Activated naive CD8-positive, alpha-beta T cell treated with anti-CD3 and anti-CD28 coated beads, Interleukin-2, amount 50 U/mL, for 24 hours (primary cell): ENCODE measurements at places on chromosomes 6 and 20.
A peak's percentile ranks its signal among the peaks of the same experiment; 100 is the strongest.

- no peak for DNase-seq
These were observed 78.0 kb upstream of the AFDN start for GRCh38 chr6:167748458-167749379.

- no peak for DNase-seq
These were observed 3.5 kb downstream of the CTNNBL1 start for GRCh38 chr20:37697314-37697713.

GRCh38 chr6:21198032-21198640, 395.4 kb upstream of the SOX4 start:
- DNase-seq = no peak

DNA sequence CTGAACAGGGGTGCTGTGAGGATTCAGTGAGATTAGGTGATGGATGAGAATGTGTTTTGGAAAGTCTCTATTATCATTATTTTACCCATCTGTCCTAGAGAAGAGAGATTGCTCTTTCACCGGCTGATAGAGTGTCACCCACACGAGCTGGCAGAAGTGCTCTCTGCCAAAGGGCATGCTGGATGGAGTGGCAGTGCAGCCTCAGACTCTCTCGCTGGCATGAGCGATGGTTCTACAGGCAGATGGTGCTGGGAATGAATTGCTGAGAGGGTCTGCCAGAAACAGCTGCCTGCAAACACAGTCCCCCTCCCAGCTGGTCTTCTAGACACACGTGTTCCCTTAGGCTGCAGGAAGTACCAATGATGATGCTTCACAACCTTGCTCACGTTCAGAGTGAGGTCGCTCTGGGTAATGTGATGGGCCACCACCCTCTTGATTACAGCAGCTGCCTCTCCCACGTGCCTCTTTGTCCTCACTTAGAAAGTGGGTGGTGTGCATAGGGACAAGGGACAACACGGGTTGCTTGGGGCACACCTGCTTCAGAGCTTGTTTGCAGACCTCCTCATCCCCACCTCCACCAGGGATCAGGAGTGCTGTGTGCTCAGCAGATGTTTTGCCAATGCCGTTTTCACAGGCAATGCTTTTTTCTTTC, 84.7 kb downstream of the FOXA2 start:
- no peak for DNase-seq

GRCh38 chr6:138869398-138869797, 73.5 kb downstream of the ECT2L start:
- DNase-seq = no peak

- DNase-seq = no peak
These were observed 16.1 kb upstream of the CDKN1A start for GRCh38 chr6:36662380-36662779.

DNA sequence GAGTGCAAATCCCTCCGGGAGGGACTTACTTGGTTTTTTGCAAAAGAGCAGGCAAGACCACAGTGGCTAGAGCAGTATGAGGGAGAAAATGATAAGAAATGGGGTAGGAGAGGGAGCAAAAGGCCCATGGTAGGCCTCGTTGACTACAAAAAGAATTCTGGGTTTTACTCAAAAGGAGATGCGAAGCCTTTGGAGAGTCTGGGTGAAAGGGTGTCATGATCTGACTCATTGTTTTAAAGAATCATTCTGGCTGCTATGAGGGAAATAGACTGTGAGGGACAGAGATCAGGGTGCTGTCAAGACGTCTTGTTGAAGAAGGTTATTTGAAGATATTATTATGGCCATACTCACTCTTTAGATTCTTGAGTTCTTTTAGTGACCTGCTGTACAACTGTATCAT, 13.0 kb downstream of the TBC1D32 start:
- DNase-seq = no peak

- peak; percentile 98 for DNase-seq
These were observed at the start of the genes RXRB and SLC39A7 for GRCh38 chr6:33200219-33201146. TSS of gene RXRB (minus strand) at chr6:33200665. CDS start at chr6:33200476, 189 bp downstream. TSS of gene SLC39A7 (plus strand) at chr6:33200867. CDS start at chr6:33201246, 379 bp downstream.

GRCh38 chr6:46128476-46128875, 1.3 kb upstream of the ENPP4 start:
- no peak for DNase-seq

DNA sequence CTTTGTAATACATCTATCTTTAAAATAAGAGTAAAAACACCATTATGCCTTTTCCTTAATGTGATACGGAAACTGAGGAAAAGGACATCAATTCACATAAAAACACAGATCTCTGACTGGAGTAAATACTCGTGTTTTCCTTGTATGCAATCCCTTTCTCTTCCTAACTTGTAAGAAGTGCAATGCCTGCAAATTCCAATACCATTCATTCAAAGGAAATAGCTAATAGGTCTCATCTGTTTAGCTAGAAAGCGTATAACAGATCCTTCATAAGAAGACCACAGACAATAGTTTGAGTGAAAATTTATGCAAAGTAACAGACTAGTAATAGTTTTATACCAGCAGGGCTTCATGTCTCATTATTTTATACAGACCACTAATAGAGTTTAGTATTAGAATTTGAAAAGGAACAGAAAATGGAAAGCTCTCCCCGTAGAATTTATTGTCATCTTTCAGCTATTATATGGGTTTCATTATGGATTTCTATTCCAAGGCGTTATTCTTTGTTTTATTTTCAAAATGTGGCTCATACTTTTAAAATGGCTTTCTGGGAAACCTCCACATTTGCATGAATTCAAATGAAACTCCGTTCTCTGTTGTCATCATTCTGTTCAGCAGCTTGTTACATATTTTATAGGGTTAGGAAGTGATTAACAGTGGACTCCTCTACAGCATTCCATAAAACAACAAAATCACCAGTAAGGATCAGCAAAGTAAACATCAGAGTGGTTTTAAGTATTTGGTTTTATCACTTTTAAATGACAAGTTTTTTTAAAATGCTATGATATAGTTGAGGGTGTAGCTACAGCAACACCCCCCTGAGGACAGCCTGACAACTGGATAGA, 186.7 kb downstream of the BTBD9 start:
- DNase-seq = no peak

DNA sequence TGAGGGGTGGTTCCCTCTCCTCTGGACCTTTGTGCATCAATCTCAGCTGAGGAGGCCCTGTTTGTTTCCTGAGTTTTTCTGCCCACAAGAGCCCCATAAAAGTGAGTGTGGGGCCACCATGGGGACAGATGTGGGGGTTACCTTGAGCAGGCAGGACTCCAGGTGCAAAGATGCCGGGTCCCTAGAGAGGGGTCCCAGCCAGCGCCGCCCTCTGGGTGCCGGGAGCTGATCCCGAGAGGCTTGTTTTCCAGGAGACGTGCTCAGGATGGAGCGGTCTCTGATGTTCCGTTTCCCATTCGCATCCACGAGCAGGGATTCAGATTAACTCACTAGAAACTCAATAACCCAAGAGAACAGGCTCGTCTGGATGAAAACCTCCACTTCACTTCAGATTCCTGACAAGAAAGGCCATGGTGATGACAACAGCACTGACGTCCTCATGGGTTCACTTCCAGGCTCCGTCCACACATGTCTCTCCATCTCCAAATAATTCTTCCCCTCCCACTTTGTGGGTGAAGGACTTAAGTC, 21.9 kb downstream of the MYT1 start:
- no peak for DNase-seq

GRCh38 chr20:58017970-58018530, 210.4 kb downstream of the ANKRD60 start:
- DNase-seq = peak; percentile 17

DNA sequence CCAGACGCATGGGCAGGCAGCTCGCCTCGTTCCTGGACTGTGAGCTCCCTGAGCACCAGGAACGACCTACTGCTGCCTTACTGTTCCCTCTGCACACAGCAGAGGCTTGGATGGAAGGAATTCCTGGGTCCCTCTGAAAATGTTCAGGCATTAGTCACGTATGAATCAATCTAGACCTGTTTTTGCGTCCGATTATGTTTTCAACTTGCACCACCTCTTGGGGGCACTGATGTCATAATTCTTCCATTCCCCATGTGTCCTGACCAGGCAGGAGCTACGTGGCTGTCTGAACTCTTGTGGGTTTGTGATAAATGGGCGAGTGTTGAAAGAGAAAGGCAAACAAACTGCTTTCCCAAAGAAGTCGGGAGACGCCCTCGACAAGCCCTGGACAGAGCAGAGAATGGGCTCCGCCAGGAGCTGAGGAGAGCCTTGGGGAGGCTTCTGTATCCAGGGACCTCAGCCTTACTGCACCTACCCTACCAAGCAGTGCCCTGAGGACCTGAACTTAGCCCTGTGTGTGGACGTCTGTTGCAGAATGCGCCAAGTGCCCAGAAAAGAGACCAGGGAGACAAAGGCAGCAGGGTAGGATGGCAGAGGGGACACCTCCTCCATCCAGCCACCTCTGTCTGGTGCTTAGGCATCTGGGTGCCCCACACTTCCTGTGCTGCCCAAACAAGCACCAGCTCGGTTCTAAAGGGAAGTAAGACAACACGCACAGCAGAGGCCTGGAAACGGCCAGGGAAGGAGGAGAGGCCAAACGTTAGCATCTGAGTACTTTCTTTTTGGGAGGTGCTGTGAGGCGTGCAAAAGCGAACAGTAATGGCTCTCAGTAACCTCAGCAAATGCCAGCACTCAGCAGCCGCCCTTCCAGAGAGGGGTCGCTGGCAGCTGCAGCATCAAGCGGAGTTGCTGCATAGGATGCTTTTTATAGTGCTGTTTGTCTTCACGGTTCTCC, 124.2 kb downstream of the LY86 start:
- DNase-seq = no peak

DNA sequence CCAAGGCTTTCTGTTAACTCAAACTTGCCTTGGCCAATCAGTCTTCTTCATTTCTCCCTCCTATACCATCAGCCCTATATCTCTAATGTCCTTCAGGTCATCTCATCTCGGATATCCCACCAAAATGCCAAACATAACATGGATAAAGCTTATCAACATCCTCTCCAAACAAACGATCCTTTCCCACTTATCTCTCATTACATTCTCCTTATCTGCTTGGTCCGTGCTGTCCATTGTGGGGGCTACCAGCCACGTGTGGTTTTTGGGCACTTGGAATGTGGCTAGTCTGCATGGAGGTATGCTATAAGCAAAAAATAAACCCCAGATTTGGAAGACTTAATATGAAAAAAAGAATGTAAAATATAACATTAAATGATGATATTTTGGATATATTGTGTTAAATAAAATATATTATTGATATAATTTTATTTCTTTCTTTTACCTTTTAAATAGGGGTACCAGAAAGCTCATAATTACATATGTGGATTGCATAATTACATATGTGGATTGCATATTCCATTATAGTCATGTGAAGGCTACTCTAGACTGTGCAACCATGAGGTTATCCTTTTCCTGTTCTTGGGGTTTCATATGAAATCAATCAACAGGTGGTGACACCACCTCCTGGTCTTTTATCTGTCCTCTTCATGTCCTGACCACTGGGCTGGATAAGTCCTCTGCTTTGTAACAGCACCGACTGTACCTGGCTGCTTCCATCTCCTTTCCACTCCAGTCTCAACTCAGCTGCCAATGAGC, 123.0 kb downstream of the CD83 start:
- no peak for DNase-seq

- DNase-seq = no peak
These were observed 106.1 kb downstream of the CEBPB start for GRCh38 chr20:50296450-50297375.

DNA sequence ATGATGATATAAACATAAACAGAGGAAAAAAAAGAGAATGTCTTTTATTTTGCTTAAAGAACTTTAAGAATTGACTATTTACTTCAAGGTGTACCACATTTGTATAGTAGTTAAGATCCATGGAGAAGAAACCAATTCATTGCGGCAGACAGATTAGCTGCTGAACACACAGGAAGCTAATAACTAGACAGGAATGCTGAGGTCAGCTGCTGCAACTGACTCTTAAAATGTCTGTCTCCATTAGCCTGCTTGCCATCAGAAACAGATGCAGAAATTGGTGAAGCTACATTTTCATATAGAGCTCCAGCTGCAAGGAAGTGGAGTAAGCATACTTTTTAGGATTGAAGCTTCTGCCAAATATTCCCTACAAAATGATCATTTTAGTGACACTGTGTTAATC, 939.5 kb downstream of the EPHA7 start:
- DNase-seq = no peak

DNA sequence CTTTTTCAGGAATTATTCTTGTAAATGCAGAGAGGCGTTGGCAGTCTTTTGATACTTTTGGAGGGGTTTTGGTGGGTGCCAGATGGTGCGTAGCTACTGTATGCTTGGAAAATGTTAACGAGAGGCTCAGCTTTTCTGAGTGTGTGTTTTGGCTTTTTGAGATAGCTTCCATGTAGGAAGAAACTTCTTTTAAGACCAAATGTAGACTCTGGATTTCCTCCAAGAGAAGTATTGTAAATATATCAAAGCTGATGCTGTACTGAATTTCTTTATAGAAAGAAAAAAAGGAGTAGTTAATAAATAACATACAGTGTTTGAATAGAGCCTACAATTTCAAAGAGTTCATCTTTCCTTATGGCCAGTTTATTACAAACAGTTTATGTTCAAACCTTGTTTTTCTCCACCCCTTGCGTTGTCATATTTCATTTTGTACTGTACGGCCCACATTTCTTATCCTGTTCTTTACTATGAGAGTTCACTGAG, 16.7 kb downstream of the TIAM2 start:
- no peak for DNase-seq

DNA sequence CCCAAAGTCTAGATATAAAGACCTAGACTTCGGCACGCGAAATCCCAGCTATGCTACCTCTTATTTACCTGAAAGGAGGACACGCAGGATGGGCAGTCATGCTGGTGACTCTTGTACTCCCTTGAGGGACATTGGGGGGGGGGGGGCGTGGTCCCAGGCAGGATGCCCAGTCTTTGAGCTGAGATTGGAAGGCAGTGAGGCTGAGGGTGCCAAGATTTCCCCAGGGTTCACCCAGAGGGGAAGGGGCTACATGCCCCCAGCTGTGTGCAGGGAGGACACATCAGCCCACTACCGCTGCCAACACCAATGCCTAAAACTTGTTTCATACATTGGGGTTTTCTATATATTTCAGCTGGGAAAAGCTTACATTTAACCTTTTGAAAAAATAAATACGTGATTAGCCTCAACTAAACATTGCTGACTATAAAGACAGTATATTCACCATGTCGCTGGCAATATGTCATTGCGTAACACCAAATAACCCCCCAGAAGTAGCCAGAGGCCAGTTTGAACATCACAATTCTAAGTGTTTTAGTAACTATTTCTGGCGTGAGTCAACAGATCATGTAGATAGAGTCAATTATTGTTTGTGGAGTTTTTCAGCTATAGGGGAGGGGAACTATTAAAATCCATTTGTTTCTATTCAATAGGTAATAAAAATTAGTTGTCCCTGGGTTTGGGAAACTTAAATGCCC, 21.6 kb downstream of the MGME1 start:
- DNase-seq = no peak

- no peak for DNase-seq
These were observed 50.5 kb upstream of the GCM1 start for GRCh38 chr6:53199156-53199555.

GRCh38 chr6:87184762-87185250, 29.4 kb downstream of the ZNF292 start:
- no peak for DNase-seq

- peak; percentile 22 for DNase-seq
These were observed 668 bp downstream of the PKIB start for GRCh38 chr6:122610690-122611455.

GRCh38 chr6:13157293-13157692, 171.0 kb downstream of the TBC1D7 start:
- no peak for DNase-seq

DNA sequence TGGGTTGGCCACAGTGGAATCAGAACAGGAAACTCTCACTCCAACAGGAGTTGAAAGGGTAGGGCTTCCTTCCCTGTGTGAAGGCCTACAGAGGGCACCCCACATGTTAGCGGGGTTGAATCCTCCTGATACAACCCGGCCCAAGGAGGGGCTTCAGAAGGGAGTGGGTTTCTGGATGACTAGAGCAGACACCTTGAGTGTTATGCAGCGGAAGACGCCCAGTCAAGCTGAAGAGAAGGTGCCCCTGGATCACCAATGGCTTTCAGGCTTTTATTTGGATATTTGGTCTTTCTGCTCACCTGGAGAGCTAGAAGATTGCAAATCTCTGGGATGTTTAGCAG, 132.8 kb downstream of the PRND start:
- DNase-seq = no peak
